ENCODE measurements at places on chromosomes 7 and 10.

DNA sequence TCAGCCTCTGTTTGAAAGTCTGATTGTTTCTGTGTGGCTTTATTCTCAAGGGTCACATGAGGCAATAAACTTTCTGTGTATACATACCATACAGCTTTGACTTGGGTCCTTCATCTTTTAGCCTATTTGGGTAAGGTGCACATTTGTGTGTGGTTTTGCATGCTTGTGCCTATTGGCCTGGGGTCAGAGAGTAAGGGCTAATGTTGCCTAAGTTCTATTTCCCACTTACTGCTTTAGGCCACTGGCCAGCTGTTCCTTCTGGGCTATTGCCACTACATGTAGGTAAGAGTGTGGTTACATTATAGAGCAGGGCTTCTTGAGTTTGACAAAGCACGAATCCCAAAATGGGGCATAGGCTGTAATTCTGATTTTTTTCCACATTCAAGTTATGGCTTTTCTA lies 21.8 kb downstream of the BBIP1 start:
- no peak for DNase-seq

GRCh38 chr7:11648101-11648500 lies 183.9 kb downstream of the THSD7A start:
- no peak for DNase-seq

DNA sequence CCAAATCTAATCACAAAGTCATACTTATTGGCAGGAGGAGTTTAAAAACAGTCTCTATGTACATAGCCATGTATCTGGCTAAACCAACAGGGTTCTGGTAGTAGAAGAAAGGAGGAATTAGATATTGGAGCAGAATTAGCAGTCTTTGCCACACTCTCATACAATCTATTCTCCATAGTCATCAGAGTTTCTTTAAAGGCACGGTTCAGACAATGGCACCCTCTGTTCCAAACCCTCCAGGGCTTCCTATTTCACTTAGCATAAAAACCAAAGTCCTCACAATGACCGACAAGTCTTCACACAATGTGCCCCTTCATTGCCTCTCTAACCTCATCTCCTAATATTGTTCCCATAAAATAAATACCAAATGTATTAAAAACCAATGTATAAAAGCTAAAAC lies 12.7 kb downstream of the ZNF438 start:
- DNase-seq, result no peak

DNA sequence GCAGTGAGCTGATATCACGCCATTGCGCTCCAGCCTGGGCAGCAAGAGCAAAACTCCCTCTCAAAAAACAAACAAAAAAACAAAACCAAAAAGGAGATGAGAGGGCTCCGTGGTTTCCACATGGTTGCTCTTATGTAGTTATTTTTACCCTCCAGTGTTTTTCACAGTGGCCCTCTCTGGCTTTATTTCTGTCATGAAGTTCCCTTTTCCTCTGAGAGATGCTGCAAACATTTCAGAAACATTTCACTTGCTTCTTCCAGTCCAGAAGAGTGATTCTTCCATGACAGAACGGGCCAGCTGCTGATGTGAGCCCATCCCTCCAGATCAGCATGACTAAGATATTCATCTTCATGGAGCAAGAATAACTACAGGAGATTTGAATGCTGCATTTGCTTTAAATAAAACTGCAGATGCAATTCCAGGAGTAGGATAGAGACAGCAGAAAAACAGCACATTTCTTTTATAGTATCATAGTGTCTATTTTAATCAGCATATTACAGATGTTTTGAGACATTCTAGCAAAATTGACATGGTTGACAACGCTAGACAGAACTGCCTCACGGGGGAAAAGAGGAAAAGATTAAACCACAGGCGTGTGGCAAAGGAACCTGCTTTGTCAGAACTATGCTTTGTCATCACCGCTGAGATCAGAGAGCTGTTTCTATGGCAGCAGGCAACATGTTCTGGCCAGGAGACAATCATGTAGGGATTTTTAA lies 40.3 kb downstream of the NRCAM start:
- DNase-seq, result no peak

GRCh38 chr7:129567377-129567776 lies 44.1 kb upstream of the NRF1 start:
- no peak for DNase-seq

- DNase-seq, result no peak
Measured at GRCh38 chr7:123460616-123461015, 73.8 kb downstream of the IQUB start.

DNA sequence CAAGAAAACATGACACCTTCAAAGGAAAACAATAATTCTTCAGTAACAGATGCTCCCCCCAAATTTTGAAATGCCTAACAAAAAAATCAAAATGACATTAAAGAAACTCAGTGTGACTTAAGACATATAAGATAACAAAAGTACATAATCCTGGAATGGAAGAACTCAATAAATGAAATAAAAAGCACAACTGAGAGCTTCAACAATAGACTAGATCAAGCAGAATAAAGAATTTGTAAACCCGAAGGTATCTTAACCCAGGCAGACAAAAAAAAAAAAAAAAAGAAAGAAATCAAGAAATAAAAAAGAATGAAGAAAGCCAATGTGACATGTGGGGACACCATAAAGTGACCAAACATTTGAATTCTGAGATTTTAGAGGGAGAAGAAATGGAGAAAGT lies 27.7 kb upstream of the LRRD1 start:
- DNase-seq, result no peak
